Activated T-helper 2 cell treated with anti-CD3 and anti-CD28 coated beads, Interferon-gamma antibody, Interleukin-2, Interleukin-4, amounts not matched to agents 10 μg/mL and 5 μg/mL and 100 μg/mL, durations not matched to agents 14 hours and 24 hours and 36 hours (primary cell): ENCODE measurements at places on chromosomes 3 and 15.

DNA sequence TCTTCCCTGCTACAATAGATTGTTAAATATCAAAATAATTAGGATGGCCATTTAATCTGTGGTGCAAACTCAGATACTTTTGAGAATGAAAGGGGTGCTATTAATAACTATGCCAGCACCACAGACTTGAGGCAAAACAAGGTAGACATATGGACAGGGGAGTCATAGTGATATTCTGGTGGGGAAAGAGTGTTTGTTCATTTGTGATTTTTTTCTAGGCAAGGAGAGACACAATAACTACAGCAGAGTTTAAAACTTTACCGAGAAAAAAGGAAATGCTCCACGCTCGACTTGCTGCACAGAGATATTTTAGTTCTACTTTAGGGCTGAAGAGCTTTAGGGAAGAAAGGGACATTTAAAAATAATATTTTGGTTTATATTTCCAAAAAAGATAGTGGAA is 611.2 kb upstream of the GRM7 start:
- H3K27me3 ChIP-seq, result no peaks in the 10 kb centered on the region
- H3K36me3 ChIP-seq, result no peaks in the 10 kb centered on the region
- DNase-seq, result no peak
- no peak overlapping the region for H3K27ac ChIP-seq
- H3K4me3 ChIP-seq, result no peak overlapping the region

- H3K4me1 ChIP-seq, result peaks cover 19% of the 10 kb centered on the region
- H3K27ac ChIP-seq, result no peak overlapping the region
- no peaks in the 10 kb centered on the region for H3K36me3 ChIP-seq
- no peak overlapping the region for H3K4me3 ChIP-seq
- DNase-seq, result no peak
Measured at GRCh38 chr3:188943591-188943990, 228.2 kb upstream of the TPRG1 start.

- no peak overlapping the region for H3K4me3 ChIP-seq
- peaks cover 4% of the 10 kb centered on the region for H3K27me3 ChIP-seq
- no peaks in the 10 kb centered on the region for H3K36me3 ChIP-seq
- no peak overlapping the region for H3K27ac ChIP-seq
- no peak for DNase-seq
Measured at GRCh38 chr3:153042088-153042487, 119.9 kb upstream of the RAP2B start.

GRCh38 chr15:77085297-77085696 is 14.4 kb upstream of the TSPAN3 start:
- H3K27ac ChIP-seq, result no peak overlapping the region
- H3K36me3 ChIP-seq, result no peaks in the 10 kb centered on the region
- no peak for DNase-seq
- peaks cover 19% of the 10 kb centered on the region for H3K4me1 ChIP-seq

DNA sequence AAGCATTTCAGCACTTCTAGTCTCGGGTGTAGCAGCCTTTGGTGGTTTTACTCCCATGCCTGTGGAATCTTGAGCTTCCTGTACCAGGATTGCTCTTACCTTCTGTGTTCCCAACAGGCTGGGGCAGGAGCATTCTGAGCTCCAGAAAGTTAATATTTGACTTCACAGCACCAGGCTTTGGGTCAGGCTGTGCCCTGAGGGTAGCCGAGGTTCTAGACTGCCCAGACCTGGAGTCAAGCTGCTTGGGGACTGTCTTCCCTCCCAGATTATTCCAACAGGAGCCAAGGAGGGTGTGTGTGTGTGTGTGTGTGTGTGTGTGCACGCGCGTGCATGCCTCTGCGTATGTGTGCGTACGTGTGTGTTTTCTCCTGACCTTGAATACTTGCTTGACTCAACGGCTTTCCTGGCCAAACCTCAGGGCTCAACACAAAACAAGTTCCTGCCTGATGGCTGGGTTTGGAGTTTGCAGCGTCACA is 94.8 kb downstream of the FLNB start:
- no peaks in the 10 kb centered on the region for H3K27me3 ChIP-seq
- no peak overlapping the region for H3K4me3 ChIP-seq
- no peak for DNase-seq
- H3K4me1 ChIP-seq, result no peaks in the 10 kb centered on the region
- H3K27ac ChIP-seq, result no peak overlapping the region
